NCI-H2081 treated with DMSO at 0.1 percent for 48 hours (cell line): ENCODE measurements at places on chromosomes 16 and 17.

GRCh38 chr17:79391376-79392233 lies 219.2 kb downstream of the RBFOX3 start:
- no peak for DNase-seq

DNA sequence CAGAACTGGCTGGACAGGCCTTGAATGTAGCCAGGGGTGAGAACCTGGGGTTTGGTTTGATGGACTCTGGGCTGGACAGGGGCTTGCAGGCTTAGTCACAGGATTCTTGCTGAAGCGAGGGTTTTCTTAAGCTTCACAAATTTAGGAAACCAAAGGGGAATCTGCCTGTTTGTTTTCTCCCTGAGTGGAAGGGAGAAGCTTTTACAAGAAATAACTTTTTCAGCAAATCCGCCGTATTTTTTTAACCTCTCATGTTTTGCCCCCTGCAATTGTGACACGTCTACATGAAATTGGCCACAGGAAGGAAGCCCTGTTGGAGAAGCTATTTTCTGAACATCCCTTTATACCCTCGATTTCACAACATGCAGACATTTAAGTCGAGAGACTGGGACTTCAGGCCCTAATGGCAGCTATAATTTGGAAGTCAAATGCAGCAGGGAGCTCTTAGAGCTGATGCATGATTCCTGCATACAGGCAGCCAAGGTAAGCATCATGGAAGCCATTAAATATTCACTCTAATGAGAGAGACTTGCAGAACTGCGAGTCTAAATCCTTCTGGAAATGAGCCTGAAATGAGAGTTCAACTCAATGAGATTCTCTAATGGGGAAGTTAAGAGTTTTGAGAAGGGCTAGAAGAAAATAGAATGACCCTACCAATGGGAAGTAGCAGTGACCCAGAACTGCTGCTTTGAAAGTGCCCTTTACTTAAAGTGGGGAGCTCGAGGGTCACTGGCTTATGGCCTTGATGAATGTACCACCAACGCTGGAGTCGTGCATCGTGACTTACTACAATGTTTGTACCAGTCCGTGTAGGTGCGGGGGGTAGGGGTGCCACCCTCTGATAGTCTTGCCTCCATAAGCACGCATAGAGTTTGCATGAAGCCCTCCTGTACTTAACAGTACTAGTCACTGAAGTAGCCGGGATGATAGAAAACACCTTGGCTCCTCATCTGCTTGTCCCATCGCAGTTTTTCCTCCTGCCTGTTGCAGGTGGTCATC lies 45.1 kb upstream of the IRF8 start:
- DNase-seq: no peak

- no peak for DNase-seq
Measured at GRCh38 chr17:47811709-47812108, 9.9 kb downstream of the OSBPL7 start.

DNA sequence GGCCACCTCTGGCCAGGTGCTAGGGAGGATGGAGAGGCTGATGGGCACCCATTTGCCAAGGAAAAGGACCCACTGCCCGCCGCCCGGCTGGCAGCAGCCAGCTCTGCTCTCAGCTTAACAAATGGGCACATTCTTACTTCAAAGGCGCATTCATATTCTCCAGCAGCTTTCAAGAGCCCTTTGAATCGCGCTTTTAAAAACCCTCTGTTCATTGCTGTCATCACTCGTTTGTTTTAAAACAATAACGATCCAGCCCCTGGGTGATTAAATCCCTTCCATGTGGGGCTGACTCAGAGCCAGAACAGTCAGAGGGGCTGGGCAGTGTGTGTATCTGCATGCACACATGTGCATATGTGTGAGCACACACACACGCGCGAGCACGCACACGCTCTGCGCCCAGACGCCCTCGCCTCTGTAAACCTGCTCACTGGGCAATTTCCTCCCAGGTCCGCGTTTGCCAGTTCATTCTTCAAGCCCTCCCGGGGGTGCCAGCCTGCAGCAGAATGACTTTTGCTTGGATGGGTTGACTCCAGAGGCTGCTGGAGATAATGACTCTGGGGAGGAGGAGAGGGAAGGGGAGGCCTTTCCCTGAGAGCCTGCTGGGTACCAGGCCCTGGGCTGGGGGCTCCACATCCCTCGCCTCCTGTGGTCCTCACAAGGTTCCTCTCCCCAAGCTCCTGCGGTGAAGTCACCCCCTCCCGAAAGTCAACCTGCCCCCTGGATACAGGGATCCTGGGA lies 133.1 kb downstream of the SDK2 start:
- DNase-seq: no peak

DNA sequence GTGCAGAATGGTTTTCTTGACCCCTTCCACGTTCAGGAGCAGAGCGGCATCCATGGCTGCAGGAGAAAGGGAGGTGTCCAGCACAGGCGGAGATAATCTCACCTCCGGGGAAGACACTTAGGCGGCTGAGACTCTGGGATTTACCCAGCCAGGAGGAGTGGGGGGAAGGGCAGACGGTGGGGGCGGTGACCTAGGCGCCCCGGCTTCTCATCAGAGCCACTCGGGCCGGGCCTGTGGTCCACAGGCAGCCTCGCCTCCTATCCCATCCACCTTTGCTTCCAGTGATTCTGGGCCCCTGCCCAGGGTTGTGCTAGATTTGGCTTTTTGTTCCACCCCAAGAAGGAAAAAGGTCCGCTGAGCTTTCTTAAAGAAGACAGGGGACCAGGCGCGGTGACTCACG lies at the start of gene AIPL1:
Gene AIPL1, minus strand, starts transcription at position 71 of the 400 bp plus-strand sequence. Its CDS starts 17 bp downstream, at position 54.
- no peak for DNase-seq
